ENCODE measurements at places on chromosomes 13 and 19.

GRCh38 chr19:39223703-39224279 lies 19.7 kb upstream of the SYCN start:
- peak; percentile 65 for DNase-seq

DNA sequence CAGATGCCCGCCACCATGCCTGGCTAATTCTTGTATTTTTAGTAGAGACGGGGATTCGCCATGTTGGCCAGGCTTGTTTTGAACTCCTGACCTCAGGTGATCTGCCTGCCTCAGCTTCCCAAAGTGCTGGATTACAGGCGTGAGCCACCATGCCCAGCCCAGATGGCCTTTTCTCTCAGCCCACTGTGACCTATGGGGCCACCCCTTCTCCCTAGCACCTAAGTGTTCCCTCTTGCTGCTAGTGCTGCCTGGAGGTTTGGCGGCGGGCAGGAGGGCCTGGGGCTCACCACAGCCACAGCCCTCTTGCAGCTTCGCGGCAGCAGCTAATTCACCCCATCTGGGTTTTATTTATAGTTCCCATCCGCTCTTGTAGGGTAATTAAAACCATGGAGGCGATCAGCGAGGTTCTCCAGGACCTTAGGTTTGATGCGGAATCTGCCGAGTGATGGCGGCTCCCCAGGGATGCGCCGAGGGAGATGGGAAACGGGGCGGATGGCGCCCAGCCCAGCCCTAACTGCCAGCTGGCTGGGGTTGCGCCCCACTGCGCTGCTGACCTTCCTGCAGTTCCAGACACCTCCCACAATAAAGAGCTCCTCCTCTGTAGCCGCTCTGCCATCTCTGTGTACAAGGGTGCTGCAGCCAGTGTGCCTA lies 3.3 kb downstream of the REX1BD start:
- no peak for DNase-seq

DNA sequence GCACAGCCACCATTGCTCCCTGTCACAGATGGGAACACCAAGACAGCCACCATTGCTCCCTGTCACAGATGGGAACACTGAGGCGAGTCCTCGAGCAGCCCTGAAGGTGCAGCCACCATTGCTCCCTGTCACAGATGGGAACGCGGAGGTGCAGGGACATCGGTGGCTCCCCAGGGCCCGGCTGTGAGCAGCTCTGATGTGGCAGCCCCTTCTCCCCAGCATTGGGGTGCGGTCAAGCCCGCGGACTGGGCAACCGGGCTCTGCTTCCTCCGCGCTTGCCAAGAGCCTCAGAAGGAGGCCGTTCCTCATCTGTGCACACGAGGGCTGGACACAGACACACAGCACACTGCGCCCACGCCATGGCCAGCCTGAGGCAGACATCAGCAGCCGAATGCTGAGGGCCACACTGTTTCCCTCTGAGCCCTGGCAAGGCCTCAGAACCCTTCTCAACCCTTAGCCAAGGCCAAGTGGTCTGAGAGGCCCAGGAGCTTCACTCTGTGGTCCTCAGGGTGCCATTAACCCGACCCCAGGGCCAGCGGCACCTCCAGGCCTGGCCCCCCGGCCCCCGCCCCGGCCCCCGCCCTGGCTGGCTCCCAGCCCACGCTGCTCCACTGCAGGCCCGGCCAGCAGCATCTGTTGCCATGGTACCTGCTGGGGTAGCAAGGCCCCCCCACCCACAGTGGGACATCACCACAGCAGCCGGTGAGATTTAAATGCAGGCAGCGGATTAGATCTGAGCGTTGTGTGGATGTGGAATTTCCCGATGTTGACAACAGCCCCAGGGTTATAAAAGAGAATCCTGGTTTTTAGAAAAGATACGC lies 18.4 kb downstream of the C2CD4C start:
- DNase-seq: no peak

DNA sequence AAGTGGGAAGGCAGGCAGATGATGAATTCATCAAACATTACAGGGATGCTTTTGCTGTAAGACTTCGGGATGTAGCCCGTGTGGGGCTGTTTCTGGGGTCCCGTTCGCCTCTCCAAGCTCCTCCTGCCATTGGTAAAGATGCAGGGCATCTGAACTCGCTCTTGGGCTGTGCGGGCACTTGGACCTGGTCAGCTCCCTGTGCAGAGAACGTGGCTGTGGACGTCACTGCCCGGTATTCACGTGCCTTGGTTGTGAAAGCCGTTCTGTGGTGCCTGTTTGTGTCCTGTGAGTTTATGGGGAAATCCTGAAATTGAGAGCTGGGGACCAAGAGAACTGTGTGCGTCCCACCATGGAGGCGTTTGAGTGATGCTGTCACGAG lies 5.4 kb downstream of the TFDP1 start:
- DNase-seq: no peak

DNA sequence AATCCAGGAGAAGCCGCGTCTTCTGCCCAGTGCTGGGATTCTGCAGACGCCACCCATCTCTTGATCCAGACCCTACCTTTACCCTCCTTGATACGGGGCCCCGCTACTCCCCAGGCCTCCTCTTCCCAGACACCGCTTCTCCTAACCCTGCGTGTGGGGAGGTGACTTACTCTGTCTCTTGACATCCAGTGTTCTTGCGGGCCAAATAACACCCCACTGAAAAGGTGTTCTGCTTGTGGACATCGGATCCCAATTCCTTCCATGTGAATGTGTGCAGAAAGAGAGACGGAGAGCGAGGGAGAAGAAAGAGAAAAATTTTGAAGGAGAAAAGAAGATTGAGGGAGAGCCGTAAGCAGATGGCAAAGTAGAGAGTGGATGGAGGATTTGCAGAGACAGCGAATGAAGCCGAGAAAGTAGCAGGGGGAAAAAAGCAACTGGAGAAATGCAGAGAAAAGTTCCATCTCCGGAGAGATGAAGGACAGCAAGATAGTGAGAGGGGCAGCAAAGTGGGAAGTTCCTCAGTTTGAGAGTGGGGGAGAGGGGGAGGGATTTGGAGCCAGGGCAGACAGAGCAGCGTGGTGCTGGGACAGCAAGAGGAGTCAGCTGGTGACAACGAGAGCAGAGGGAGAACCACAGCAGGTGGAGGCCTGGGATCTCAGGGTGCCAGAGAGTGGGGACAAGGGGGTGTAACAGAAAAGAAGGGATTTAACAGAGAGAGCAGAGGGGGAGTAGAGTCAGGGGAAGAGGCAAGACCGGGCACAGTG lies 814 bp downstream of the ZNF480 start:
- no peak for DNase-seq

Data from astrocyte of the hippocampus (primary cell).